Amniotic stem cell (primary cell): ENCODE measurements at places on chromosomes 7 and 10.

DNA sequence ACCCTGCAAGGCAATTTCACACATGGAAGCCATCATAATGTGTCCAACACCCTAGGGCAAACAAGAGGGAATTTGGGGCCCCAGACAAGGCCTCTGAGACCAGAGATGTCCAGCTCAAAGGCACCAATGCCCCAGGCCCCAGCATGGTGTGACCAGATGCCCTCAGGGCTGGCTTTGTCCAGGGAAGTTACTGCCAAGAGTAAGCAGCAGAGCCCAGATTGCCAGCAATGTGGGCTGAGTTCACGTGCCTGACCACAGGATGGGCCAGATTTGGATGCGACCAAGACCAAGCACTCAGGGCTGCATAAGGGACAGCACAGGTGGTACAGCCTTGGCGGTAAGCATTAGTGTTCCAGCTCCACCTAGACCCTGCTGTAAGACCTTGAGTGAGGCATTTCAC, 12.7 kb downstream of the MYOF start:
- DNase-seq, result no peak

GRCh38 chr7:50788382-50788781, 5.7 kb upstream of the GRB10 start:
- no peak for DNase-seq

DNA sequence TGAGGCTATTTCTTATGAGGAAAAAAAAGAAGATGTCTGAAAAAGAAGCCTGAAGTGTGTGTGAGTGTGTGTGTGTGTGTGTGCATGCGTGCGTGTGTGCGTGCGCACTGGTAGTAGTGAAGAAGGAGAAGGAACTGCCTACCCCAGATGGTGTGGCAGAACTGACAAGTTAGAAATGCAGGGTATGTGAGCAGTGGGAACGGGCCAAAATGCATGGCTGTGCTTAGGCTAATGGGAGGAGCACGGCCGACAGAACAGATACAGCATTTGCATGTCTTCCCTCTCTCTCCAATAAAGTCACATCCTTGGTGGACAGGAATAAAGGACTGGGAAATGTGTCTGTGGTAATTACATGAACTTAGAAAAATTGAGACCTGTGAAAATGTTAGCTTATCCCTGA, 94.3 kb downstream of the IDE start:
- no peak for DNase-seq

GRCh38 chr7:131159961-131160361, 167.7 kb upstream of the MKLN1 start:
- DNase-seq, result peak; percentile 62

- no peak for DNase-seq
Observed at GRCh38 chr10:76883596-76883995, 754.0 kb downstream of the KCNMA1 start.

DNA sequence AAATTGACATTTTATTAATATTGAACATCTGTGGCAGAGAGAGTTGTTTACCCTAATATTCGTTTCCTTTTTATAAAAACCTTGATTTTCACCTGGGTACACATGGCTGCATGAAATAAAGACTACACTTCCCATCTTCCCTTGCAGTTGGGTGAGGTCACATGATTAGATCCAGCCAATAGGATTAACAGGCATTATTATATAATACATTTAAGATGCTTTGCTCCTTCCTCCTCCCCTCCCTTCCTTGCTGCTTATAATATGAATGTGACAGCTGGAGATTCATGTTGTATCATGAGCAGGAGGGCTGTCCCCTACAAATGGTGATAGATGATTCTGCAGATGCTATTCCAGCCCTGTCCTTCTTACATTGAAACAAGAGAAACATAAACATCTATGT, 146.6 kb downstream of the SH2D4B start:
- no peak for DNase-seq

GRCh38 chr10:115063701-115064658, 29.2 kb upstream of the ATRNL1 start:
- DNase-seq, result no peak

GRCh38 chr7:142629588-142630260, 119.5 kb upstream of the PRSS1 start:
- DNase-seq, result peak; percentile 22

GRCh38 chr10:71975871-71976725, 11.9 kb downstream of the CHST3 start:
- DNase-seq, result peak; percentile 40

DNA sequence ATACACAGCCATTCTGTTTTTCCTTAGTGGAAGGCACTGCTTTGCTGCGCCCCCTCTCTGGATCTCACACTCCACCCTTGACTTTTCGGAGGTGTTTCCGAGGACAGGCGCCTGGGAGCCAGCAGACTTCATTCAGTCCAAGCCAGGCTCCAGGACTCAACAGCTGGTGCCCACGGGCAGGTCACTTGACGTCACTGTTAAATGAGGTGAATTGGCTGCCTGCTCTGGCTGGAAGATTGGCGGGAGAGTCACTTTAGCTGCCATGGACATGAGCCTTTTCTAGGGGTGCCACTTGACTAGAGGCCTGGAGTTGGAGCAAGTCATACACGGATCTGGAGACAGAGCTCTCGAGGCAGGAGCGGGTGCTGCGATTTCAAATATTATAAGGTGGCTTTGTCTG, 3.2 kb downstream of the HTRA1 start:
- DNase-seq, result no peak

GRCh38 chr10:89029785-89030437, 39.3 kb downstream of the FAS start:
- DNase-seq, result peak; percentile 57

DNA sequence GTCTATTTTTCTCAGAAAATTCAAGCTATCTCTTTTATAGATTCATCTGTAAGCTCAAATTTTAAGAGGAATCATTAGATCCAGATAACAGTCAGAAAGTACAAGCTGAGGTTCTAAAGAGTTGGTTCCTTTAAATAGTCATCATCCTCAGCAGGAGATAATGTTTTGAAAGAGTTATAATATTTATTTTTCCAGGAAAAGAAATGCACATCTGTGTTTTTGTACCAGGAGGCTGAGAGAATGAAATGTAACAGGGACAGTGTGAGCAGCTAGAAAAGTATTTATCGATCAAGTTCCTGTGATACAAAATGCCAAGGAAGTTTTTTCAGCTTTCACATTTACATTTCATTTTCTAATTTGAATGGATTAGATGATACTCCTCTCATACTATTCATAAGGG, 120.2 kb upstream of the LRRTM3 start:
- DNase-seq, result no peak

GRCh38 chr10:77081481-77081891, 556.1 kb downstream of the KCNMA1 start:
- DNase-seq, result no peak

DNA sequence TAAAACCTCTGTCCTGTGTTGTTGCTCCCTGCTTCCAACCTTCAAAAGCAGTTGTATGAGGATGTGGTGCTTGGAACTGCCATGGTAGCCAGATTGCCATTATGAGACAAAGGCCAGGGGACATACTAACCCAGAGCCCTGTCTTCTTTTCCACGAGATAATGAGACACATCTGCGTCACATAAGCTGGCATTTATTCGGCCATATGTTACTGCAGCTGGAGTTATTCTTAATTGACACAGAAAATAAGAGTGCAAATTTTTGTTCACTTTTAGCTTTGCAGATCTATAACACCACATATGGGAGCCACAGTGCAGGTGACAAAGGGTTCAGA, 15.5 kb upstream of the PDLIM1 start:
- no peak for DNase-seq

DNA sequence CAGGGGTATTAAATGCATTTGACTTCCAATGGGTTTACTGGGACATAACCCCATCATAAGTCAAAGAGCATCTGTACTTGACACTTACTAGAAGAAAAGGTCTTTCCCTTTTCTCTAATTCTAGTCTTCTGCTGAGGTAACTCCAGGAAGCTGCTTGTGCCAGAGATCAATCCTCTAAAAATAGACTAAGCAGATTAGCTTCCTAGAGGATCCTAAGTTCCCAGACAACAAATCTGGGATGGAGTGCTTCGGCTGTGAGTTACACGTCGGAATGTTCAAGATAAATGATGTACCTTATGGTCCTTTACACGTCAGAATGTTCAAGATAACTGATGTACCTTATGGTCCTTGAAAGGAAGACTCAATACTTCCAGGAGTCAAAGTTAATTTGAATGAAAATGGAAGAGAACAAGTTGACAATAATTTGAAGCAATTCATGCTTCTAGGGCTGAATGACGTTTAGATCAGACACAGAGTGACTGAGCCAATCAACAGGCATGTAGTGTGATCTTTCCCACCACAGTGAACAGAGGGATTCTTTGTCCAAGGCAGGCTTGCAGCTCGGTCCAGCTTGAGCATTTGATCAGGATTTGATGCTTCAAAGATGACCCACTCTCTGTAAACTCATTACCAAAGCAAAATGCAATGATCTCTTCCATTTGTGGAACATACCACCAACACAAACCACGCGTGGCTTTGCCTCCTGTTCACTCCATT, 63.8 kb downstream of the SLC37A3 start:
- no peak for DNase-seq

GRCh38 chr10:115402699-115403098, 309.5 kb downstream of the ATRNL1 start:
- DNase-seq, result peak; percentile 45

GRCh38 chr7:105591522-105591921, 10.2 kb upstream of the EFCAB10 start:
- no peak for DNase-seq

- DNase-seq, result no peak
Observed at GRCh38 chr7:50957855-50958254, 175.2 kb upstream of the GRB10 start.

GRCh38 chr7:73366990-73367389, 39.0 kb downstream of the FKBP6 start:
- no peak for DNase-seq

DNA sequence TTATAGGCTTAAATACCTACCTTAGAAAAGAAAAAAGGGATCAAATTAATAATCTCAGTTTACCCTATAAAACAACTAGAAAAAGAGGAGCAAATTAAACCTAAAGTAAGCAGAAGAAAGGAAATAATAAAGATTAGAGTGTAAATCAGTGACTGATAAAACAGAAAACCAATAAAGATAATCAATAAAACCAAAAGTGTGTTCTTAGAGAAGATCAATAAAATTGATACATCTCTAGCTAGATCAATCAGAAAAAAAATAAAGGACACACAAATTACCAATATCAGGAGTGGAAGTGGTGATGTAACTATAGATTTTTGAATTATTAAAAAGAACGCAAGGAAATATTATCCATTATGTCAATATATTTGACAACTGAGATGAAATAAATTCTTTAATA, 69.2 kb upstream of the NAMPT start:
- no peak for DNase-seq

DNA sequence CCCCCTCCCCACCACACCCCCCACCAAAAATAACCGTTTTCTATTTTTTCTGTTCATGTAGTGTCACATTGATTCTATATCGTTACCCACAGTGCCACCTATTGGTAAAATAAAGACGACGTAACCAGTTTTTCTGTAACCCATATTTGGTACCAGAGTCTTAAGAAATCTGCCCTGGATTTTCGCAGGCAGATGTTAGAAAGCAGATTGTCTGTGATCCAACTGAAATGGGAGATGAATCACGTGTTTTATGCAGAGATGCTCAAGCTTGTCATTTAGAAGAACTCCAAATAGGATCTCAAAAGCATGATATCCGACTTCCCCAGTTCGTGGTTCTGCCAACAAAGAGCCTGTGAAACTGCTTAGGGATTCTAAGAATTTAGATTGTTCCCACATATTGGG, 261.1 kb upstream of the CSTF2T start:
- DNase-seq, result peak; percentile 50

- no peak for DNase-seq
Observed at GRCh38 chr7:46315891-46316290, 394.8 kb upstream of the IGFBP3 start.

DNA sequence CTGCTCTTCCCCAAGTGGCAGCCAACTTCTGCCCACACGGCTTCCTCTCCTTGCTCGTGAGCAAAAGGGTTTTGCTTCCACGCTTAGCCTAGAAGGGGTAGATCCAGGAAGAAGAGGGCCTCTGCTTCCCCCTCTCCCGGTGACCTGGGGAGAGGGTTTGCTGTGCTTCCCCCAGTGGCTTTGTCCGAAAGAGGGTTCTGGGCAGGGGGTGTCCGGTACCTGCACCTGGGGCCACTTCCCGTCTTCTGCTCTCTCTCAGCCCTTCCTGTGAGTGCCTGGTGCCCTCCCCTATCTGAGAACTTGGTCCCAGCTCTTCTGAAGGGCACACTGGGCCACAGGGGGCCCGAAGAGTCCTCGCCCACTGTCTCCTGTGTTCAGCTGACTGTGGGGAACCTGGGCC, 11.3 kb downstream of the JAKMIP3 start:
- no peak for DNase-seq
